Stomach (tissue), 19 donors: ENCODE measurements at places on chromosomes 4 and X. TPM values are rescaled to one million over a fixed set of nuclear protein-coding genes. Genes with fewer than 3 reads are reported as not detected.

GRCh38 chrX:20189171-20189570, 47.5 kb upstream of the EIF1AX start:
- H3K4me1 ChIP-seq, result no peaks in the 10 kb centered on the region
- DNase-seq, result no peak
- no peaks in the 10 kb centered on the region for H3K36me3 ChIP-seq
- no peak overlapping the region for H3K4me3 ChIP-seq
- H3K27ac ChIP-seq, result no peak overlapping the region

GPRASP1 gene
- 16.3 TPM for total RNA-seq

TRIML2 gene
- total RNA-seq, result not detected

DMD gene
- total RNA-seq, result 117 TPM
